Posterior cingulate gyrus (tissue), 11 donors: ENCODE measurements at places on chromosomes 3 and 15.

DNA sequence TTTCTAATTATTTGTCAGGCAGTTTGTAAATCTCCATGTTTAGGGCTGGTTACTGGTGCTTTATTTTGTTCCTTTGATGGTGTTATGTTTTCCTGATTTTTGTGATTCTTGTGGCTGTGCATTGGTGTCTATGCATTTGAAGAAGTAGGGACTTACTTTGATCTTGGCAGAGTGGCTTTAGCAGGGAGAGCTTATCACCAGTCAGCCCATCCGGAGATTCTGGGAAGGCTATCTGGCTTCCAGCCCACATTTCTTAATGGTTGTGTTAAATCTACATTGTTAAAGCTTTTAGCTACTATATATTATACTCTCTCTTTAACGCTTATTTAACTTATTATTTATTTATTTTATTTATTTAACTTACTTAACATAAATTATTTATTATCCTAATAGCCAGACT lies 35.1 kb downstream of the FBXL2 start:
- DNase-seq, result no peak

DNA sequence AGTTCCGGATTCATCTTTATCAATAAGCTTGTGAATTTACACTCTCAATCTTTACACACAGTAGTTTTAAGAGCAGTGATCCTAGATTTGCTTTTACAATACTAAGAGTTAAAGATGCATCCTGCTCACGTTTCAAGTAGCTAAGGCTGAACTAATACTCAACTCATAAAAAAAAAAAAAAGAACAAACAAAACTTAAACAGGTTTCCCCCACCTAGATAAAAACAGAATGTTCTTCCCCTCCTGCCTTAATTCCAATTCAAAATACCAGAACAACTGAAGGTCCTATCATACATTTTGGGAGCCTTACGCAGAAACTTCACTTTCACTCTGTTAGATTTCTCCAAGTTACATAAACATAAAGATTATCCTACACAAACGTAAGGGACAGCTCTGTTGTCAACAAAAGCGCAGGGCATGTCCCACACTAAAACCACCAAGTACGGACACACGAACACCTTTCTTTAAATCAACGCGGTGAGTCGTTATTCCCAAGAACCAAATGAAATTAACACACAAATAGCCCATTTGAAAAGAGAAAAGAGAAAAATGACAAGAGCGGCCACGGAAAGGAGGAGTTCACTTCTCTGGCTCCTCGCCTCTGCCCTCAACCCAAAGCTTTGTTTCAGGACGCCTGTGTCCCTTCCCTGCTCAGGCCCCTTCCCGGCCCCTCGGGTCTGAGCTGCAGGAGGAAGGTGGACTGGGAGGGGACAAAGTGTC lies 941 bp downstream of the CBLB start:
- no peak for DNase-seq

DNA sequence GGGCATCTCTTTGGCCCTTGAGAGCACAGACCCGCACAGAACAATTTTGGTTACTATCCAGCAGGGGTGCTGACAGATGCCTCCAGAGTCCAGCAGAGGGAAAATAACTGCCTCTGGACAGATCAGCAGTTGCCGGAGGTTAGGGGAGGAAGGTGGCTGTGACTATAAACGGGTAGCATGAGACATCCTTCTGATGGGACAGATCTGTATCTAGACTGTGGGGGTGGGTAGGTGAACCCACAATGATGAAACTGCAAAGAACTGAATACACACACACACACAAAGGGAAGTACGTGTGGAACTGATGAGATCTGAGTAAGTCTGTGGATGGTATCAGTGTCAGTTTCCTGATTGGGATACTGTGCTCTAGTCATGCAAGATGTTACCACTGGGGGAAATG lies 21.2 kb downstream of the ADAMTS7 start:
- DNase-seq, result no peak

DNA sequence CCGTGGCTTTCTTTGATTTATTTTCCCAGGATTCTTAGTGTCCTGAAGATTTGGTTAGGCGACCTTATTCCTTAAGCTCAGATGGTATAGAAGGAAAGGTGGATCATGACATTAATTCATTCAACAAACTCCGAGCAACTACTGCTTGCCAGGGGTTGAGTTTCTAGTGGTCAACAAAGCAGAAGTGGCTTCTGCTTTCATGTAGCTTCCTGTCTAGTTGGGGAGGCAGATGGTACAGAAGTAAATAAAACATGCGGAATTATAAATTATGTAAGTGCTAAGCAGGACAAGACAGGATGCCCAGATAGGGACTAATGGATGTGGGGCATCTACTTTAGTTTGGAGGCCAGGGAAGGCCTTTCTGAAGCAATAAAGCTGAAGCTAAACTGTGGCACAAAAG lies 15.6 kb downstream of the EEFSEC start:
- DNase-seq, result no peak

- no peak for DNase-seq
These were observed 155.1 kb upstream of the FRMD4B start for GRCh38 chr3:69540706-69541581.

GRCh38 chr3:59245859-59246501 lies 196.2 kb upstream of the CFAP20DC start:
- no peak for DNase-seq

DNA sequence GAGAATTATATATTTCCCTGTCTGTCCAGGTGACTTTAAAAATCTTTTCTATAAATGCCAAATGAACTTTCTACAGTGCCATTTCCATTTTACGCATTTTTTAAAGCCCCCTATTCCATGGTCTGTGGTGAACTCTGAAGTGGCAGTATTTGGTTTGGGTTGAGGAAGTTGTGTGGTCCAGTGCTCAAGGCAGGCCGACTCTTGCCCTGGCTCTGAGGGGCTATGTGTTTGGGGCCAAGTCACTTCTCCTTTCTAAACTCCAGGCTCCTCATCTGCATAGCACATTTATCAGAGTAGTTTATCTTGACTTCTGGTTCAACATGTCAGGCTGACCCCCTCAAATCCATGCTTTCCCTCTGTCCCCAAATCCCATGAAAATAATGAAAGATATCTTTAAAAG lies 14.1 kb downstream of the TTC21A start:
- no peak for DNase-seq

DNA sequence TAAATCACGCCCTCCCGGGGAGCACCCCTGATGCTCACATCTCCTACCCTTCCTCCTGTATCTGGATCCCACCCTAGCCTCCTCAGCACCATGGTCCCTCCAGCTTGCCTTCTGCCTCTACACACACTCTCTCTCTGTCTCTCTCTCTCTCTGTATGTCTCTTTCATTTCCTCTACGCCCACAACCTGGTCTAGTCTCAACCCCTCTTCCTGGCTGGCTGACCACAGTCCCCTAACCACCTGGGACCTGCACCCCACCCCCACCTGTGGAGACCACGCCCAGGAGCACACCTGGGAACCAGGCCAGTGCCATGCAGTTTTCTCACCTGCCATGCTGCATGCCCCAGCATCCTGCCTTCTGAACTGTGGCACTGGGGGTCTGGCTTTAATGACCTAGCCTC lies 4.0 kb upstream of the CFAP100 start:
- DNase-seq, result no peak

DNA sequence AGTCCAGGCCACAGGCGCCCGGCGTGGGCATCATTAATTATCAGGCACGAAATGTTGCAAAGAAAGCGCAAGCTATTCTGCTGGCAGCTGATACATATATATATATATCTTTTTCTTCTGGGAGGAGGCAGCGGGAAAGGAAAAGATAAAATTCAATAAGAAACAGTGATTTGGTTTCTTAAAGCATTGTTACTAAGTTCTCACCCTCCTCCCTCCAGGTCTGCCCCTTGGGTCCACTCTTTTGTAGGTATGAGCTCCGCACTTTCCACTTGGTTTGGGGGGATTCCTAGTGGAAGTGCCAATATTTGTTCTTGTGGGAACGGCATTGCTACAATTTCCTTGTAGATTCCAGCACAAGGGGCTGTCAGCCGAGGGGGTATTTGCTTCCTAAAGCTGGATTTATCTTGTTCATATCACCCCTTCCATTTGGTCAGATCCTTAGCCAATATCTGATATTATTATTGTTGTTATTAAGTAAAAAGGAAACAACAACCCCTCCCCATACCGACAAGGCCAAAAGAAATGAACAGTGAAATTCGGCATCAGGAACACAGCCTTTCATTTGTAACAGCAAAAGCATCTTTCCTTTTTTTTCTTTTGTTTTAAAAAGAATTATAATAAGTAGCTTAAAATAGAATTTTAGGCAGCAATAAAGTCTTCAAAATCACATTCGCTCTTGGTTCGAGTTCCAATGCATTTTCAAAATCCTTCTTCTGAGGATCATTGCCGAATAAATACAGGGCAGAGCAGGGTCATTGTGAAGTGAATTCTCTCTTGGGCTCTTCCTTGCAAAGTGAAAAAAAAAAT lies 15.6 kb downstream of the ZIC1 start:
- DNase-seq, result no peak

DNA sequence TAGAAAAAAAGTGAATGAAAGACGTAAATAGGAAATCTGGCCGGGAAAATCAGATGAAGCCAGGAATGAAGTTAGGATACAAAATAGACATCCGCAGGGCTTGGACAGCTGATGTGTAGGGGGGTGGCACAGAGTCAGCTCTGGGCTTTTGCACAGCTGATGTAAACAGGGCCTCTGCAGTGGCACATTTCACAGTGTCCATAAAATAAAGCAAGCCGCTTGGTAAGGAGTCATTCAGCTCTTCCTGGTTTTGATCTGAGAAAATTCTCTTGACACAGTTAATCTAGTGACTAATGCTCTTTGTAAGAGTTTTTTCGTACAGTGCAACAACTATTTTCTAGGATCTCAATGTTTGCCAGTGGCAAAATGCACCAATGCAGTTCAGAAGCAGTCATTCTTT lies 153.3 kb downstream of the USP13 start:
- DNase-seq, result no peak

DNA sequence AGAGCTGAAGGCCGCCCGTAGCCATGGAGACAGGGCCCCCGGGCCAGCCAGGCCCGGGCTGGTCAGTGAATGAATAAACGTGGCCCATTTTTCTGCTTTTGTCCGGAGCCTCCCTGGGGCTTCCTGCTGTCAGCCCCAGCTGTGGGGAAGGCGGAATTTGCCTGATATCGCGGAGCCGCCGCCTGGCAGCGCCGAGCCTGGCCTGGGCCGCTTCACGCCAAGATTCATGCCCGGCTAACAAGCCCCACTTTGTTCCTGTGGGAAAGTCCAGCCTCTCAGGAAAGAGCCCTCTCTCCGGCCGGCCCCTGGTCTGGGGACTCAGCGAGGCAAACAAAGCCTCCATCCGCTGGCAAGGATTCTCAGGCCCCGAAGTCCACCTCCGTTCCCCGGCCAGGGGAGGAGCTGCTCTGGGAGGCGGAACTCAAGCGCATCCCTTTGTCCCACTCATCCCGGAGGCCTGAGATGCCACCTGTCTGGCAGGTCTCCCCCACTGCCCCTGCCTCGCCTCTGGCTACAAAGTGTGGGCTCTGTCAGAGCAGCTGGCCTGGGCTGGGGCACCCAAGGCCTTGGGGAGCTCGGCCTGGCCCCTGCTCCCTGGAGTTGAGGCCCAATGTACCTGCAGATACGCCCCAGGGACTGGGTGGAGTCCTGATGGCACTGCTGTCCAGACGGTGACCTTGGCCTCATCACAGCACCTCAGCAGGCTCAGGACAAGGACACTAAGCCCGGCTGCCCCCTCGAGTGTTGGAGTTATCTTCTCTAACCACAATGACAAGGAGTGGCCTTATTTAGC lies 51.6 kb upstream of the SLC6A11 start:
- DNase-seq, result peak; percentile 50

DNA sequence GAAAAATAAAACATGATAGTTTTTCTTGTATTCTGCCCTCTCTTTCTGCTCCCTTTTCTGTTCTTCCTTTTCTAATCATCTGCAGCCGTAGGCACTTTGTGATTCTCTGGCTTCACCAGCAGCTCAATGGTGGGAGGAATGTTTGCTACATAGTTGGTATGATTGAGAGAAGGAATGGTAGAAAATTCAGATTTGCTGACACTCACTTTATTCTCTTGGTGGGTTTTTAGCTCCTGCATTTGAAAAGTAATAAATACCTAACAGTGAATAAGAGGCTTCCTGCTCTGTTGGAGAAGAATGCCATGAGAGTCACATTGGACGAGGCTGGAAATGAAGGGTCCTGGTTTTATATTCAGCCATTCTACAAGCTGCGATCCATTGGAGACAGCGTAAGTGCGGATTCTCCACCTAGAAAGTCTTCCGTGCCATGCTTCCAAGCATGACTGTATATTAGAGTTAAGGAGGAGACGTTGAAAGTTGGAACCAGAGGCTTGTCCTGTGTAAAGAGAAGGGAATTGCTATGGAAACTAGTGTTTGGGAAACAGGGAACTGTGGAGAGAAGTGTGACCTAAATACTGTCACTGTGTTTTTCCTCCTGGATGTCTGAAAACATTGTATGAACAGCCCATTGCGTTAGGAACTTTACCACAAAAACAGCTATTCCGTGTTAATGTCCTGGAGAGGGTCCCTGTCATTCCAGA lies 148.9 kb downstream of the ITPR1 start:
- DNase-seq, result no peak

- DNase-seq, result no peak
These were observed 6.8 kb downstream of the ANXA2 start for GRCh38 chr15:60390871-60391501.

GRCh38 chr15:81037952-81038743 lies 37.4 kb downstream of the TLNRD1 start:
- DNase-seq, result no peak

DNA sequence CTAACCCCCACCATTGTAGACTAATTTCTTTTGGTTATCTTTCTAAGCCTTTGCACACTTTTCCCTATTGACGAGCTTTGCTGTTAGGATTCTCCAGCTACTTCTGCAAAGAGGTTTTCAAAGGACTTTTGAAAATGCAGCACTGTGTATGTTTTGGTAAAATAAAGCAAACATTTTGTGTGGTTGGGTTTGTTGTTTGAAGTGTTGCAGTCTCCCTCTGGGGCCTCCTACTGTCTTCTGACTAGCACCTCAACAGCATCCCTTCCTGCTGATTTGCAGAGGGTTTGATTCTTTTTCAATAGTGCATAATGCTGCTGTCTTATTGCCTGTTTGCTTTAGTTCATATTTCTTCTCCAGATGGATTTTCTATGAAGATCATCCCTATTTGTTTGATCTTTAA lies 775.1 kb upstream of the CFAP20DC start:
- DNase-seq, result no peak

DNA sequence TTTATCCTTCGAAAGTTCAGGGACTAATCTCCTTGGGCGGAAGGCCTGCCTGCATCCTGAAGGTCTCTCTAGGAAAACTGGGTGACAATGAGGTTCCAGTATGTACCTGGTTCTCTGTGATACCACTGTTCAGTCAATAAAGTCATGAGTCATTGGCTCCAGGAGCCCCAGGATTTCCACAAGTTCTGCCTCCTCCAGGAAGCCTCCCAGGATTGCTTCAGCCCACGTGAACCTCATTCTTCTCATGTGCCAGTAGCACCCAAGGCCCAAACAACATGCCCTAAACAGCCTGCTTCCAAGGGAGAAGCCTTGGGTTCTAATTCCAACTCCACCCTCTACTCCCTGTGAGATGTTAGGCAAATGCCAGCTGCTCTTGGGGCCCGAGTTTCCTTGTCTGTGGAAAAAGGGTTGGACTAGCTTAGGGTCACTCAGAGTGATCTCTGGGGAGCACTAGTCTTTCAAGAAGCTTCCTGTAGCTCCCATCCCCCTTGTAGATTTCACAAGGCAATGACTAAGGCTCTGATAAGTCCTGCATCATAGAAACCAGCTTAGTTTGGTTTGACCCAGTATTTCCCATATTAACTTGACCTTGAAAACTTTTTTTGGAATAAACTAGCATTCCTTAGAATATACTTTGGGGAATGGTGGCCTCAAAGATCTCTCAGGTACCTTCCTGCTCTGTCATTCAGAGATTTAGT lies 118.3 kb upstream of the ATP2B2 start:
- no peak for DNase-seq
